ENCODE measurements at places on chromosomes 13 and 19.

- DNase-seq, result no peak
Measured at GRCh38 chr19:32682317-32682716, 6.7 kb downstream of the RGS9BP start.

GRCh38 chr13:32893176-32893575 lies 123.0 kb upstream of the KL start:
- no peak for DNase-seq

- no peak for DNase-seq
Measured at GRCh38 chr13:50106559-50106958, 91.3 kb downstream of the KCNRG start.

DNA sequence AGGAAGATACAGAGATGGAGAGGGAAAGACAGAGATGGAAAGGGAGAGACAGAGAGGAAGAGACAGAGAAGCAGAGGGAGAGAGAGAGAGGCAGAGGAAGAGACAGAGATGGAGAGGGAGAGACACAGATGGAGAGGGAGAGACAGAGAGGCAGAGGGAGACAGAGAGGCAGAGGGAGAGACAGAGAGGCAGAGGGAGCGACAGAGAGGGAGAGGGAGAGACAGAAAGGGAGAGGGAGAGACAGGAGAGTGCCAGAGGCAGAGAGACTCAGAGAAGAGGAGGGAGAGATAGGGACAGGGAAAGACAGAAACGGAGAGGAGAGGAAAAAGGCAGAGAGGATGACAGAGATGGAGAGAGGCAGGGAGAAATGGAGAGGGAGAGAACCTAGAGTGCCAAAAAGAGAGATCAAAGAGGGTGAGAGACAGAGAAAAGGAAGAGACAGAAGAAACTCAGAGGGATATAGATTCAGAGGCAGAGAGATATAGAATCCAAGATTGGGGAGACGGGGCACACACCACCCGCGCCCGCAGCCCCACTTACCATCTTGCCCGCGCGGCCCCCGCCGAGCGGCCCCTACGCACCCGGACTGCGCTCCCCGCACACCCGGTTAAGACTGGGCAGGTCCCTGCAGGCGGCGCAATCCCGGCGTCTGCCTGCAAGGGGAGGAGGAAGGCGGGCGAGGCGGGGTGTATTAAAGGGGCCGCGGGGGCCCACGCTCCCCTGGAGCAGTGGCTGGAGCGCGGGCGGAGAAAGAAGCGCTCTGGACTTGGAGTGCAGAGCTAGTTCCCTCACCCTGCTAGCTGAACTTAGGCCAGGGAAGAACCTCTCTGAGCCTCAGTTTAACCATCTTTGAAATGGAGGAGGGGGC lies 10.7 kb downstream of the TM6SF2 start:
- no peak for DNase-seq

GRCh38 chr19:51688671-51689571 lies 4.2 kb upstream of the SPACA6 start:
- DNase-seq, result peak; percentile 95

- DNase-seq, result no peak
Measured at GRCh38 chr13:32150239-32150638, 118.7 kb downstream of the FRY start.

DNA sequence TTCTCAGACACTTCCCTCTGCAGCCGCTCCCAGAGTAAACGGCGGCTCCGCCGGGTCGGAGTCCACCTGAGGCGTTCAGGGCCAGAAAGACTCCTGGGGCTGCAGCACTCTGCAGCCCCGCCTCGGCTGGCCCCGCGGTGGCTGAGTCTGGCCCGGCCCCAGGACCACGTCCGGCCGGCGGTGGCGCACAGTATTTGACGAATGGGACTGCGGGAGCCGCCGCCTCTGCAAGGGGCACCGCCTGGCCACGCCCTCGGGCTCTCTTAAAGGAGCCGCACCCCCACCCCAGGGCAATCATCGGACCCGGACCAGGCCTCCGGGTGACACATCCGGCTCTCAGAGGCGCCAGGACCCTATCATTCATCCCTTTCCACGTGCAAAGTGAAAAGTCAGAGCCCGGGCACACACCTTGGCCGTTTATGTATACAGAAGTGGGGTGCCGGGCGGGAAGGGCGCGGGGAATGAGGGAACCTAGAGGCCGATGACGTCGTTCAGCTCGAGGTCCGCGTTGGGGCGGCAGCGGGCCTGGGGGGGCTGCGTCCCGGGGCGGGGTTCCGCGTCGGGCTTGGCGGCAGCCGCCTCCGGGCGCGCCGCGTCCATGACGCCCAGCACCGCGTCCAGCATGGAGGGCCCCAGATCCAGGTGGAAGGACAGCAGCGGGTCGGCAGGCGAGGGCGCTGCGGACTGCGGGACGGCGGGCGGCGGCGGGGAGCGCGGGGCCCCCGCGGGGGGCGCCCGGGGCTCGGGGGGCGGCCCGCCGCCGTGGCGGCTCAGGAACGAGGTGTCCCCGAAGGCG lies 1.2 kb upstream of the LENG9 start:
- DNase-seq, result peak; percentile 87

- peak; percentile 72 for DNase-seq
Measured at GRCh38 chr13:21124852-21125251, 51.5 kb downstream of the SKA3 start.

DNA sequence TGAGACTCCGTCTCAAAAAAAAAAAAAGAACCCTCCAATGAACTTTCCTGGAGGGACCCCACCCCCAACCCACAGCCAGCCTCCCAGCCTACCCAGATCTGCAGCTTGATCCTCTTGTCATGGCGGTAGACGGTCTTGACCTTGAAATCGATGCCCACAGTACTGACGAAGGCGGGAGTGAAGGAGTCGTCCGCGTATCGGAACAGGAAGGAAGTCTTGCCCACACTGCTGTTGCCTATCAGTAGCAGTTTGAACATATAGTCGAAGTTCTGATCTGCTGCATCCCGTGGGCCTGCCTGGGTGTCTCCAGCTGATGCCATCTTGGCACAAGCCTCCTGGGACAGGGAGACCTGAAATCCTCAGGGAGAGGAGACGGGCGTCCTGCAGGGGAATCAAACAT lies 2.4 kb downstream of the RAB3D start:
- DNase-seq, result no peak

DNA sequence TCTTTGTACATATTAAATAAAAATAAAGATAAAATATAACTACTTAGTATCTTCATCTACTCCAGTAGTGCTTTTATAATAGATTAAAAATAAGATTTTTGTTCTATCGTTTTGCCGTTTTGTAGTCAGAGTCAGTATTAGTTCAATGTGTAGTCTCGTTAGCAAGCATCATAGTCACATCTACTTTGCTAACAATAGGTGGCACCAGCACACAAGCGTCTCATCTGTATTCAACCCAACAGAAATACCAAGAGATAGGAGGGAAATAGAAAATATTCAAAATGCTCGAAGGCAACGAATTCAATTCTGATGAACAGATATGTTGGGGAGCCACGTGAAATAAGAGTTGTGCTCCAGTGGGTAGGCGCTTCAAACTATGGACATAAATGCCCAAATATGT lies 21.4 kb upstream of the MICU2 start:
- peak; percentile 64 for DNase-seq

DNA sequence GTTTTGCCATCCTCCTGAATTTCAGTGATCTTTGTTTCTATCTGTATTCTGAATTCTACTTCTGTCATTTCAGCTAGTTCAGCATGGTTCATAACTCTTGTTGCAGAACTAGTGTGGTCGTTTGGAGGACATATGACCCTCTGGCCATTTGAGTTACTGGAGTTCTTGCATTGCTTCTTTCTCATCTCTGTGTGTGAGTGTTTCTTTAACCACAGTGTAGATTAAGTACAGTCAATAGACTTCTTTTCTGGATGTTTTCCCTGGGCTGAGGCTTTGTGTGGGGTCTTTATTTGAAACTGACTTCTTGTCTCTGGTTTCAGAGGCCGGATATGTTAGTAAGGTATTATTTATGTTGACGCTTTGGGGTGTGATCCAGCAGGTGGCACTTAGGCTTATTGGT lies 14.7 kb downstream of the IGFL2 start:
- no peak for DNase-seq

- peak; percentile 58 for DNase-seq
Measured at GRCh38 chr13:47184321-47184720, 287.5 kb upstream of the HTR2A start.

- no peak for DNase-seq
Measured at GRCh38 chr19:50567882-50568727, at the start of gene LRRC4B. Gene LRRC4B, minus strand, starts transcription at chr19:50568435. Its CDS starts 19,597 bp downstream, at chr19:50548838.

DNA sequence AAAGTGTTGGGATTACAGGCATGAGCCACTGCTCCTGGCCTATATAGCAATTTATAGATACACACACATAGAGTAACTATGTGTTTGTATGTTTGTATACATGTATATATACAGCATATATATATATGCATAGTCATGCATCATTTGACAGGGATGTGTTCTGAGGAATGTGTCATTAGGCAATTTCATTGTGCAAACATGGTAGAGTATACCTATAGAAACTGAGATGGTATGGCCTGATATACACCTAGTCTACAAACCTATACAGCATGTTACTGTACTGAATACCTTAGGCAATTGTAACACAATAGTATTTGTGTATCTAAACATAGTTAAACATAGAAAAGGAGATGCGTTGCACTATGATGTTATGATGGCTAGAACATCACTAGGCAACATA lies 53.0 kb upstream of the PCCA start:
- no peak for DNase-seq

GRCh38 chr19:47280183-47280797 lies 5.6 kb downstream of the INAFM1 start:
- no peak for DNase-seq

DNA sequence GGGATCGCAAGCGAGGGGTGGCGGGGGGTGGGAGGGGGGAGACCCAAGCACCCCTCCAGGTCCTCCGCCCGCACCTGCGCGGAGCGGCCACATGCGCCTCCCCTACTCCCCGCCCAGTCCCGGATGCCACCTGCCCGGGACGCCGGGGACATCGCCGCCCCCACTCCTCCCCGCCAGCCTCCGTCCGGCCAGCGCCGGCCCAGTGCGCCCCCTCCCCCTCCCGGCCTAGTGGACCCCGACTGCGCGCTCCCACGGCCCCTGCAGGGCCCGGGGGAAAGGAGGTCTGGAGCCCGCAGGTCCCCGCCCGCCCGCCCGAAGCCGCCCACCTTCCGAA lies 263 bp downstream of the RHPN2 start:
- DNase-seq, result no peak

DNA sequence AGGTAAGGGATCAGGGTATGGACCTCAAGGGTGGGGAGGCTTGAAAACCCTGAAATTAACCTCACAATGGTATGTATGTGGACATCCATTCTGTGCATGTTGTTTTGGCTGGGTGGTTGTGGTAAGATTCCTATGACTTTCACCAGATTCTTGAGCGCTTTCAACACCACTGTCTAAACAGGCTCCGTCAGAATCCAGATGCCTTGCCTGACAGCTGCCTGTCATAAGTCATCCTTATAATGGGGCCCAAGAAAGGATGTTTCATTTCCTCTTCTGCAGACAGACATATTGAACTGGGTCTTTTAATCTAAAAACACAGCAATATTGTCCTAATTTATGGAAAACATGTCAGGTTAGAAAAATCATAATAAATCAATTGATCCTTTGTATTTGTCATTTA lies 41.3 kb downstream of the ALOX5AP start:
- DNase-seq, result no peak

DNA sequence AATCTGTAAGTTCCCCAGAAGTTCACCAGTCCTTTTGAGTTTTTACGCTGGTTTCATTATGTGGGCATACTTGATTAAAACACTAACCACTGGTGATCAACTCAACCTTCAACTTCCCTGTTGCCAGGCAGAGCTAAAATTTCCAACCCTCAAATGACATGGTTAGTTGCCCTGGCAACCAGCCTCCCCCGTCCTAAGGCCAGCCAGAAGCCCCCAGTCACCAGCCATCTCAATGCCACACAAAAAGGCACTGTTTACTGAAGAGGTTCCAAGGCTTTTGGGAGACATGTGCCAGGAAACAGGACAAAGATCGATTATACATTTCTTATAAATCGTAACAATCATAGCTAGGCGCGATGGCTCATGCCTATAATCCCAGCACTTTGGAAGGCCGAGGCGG lies 1.6 kb downstream of the ZNF649 start:
- no peak for DNase-seq

DNA sequence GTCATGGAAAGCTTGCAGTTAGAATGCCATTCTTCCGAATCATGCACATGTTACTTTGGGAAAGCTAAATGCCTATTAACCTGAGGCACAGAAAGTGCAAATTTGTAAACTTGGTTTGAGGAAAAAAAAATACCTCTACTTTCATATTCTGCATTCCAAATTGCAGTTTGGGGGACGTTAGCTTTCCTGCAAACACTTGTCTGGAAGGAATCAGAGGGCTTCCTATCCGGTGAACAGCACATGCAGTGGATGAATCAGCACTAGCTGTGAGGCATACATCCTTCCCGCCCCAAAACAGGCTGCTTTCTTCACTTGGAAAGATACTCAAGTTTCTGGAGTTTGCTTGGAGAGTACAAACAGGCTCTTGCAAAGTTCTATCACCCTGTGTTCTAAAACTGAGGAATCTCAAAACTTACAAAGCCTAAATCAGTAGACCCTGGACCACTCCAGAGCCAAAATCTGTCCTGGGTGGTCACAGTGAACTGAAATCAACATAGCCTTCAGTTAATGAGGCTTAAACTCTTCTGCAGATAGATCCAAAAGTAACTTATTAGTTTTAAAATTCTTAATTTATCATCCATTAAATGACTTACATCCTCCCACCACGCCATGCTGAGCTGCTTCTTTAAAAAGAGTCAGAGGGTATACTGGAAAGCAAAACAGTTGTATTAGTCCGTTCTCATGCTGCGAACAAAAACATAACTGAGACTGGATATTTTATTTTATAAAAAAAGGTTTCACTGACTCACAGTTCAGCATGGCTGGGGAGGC lies 802.3 kb upstream of the ARGLU1 start:
- peak; percentile 83 for DNase-seq

DNA sequence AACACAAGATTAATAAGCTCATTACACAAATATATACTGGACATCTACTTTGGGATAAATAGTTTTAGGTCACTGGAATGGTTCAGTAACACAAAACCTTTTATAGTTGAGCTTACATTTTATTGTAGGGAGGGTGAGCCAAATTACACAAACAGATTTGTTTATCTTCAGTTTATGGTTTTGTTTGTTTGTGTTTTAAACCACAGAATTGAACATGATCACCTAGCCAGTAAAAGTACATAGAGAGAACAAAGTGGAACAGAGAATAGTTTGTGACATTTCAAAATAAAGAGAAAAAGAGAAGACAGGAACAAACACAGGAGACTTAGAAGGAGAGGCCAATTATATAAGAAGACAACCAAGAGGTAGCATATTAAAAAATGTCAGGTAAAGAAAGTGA lies 1930.2 kb upstream of the PCDH20 start:
- DNase-seq, result no peak

DNA sequence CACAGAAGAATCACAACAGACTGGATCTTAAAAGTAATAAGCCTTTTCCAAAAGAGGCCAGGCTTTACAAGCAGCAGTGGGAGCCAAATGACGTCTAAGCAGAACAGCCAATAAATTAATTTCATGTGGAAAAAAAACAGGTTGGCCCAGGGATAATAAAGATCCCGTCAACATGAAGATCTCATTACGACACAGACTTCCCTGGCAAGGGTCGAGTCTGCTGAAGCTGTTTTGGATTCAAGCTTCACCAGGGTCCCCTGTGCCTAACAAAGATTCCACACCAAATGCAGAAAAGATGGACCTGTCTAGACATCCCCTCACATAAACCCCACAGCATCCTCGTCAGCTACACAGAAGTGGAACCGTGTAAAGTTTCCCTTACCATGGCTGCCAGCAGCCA lies 215.1 kb upstream of the ZNF507 start:
- no peak for DNase-seq
